Activated CD8-positive, alpha-beta T cell treated with anti-CD3 and anti-CD28 coated beads for 36 hours (primary cell): ENCODE measurements at places on chromosomes 13 and 19. TPM values are rescaled to one million over a fixed set of nuclear protein-coding genes. Genes with fewer than 3 reads are reported as not detected.
A peak's percentile ranks its signal among the peaks of the same experiment; 100 is the strongest.

LMTK3 gene
- total RNA-seq: 3.4 TPM

EFNA2 gene
- not detected for total RNA-seq

SIGLEC12 gene
- 0.43 TPM for total RNA-seq

DNA sequence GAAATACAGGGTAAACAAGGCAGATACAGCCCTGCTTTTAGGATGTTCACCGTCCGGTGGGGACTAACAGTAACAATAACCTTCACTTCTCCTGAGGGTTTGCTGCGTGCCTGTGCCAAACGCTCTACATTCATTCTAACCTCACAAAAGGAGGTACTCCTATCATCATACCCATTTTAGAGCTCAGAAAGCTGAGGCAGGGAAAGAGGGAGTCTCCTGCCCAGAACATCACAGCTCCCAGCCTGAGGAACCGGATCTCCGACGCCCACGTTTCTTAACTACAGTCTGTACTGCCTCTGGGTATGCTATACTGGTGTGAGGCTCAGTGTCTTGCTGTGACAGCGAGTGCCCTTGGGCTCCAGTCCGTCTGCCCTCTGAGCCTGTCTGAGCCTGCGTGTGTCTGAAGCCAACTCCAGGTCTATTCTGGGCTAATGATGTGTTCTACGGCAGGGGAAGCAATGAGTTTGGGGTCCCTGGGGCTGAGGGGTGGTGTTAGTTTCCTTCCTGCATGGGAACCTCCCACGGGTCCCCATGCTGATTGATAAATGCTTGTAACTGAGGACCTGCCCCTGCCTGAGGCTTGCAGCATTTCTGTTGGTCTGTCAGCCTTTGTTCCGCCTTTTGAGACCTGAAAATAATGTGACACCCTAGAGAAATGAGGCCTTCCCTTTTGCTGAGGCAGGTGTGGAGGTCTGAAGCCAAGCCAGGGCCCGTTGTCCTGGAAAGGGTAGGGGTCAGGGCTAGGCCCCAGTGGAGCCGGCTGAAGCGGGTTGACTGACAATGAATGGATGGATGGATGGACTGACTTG is 4.9 kb downstream of the LIPE start:
- DNase-seq: peak; percentile 31

GRCh38 chr13:34064456-34065205 is 246.7 kb downstream of the RFC3 start:
- DNase-seq: no peak

GRCh38 chr19:21674454-21674853 is 92.9 kb downstream of the ZNF100 start:
- DNase-seq: no peak

DNA sequence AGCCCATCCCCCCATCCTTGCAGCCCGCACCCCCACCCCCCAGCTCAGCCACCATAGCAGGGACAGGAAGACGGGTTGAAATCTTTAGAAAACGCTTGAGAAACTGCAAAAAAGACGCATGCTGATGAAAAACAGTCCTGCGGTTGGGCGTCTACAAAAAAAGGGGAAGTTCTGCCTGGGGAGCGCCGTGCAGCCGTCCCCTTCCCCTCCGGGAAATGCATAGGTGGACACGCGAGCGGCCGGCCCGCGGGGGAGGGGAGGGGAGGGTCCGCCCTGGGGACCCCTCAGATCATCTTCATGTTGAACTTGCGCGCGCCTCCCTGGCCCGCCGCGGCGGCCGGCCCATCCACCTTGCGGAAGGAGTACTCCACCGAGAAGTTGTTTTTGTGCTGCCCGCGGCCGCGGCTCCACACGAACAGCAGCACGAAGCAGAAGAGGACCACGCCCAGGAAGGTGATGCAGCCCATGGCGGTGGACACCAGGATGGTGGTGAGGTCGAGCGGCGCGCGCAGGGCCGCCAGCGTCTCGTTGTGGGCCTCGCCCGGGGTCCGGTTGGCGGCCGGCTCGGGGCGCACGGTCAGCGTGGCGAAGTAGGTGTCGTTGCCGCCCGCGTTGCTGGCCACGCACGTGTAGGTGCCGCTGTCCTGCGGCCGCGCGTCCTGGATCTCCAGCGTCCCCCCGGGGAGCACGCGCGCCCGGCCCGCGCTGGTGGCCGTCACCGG is 7.9 kb upstream of the PEAK3 start:
- peak; percentile 69 for DNase-seq

DNA sequence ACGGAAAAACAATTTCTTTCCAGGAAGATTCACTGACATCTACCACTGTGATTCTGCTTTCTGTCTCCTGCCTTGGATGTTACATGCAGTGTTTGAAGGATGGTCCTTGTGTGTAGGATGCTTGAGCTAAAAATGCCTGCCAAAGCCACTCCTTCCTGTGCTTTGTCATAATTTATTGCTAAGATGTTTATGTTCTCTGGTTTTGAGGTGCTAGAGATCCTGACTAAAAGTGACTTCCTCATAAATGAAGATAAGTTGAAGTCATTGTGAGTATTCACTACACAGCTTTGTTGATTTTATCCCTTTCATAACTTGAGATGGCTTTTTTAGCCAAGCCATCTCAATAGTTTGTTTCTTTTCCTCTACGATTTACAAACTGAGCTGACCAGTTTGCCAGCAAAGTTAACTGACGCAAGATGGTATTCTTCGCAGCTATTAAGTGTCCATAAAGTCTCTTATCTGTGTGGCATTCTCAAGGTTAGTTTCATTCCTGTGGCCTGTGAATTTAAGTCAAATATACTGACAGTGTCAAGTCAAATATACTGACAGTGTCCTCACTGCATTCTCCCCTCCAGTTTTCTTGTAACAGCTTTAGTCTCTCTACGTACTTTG is 15.7 kb upstream of the FBXL3 start:
- DNase-seq: no peak

PGLYRP1 gene
- total RNA-seq: not detected

CYP4F8 gene
- total RNA-seq: not detected

NTF4 gene
- total RNA-seq: not detected

- DNase-seq: peak; percentile 79
Observed at GRCh38 chr19:12733369-12734214, 892 bp downstream of the TRIR start.

ZSWIM4 gene
- total RNA-seq: 6.8 TPM

DNA sequence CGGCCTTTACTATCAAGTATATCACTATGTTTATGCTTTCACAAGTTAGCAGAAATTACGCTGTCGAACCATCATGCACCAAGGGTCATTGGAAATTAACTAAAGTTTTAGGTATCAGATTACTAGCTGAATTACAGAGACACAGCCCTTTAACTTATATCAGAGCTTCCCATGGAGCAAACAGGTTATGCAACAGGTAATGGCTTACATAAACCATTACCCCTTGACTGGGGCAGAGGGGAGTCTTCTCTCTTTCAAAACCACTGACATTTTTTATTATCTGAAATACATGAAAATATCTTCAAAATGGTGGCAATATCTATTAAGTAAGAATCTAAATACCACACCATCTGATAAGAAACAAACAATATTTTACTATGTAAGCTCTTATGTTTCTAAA is 1692.9 kb upstream of the SLC10A2 start:
- DNase-seq: no peak

- peak; percentile 79 for DNase-seq
Observed at GRCh38 chr19:44988896-44989556, 12.2 kb upstream of the RELB start.

LPAR6 gene
- total RNA-seq: 5.2 TPM

FREM2 gene
- total RNA-seq: not detected

- no peak for DNase-seq
Observed at GRCh38 chr19:44455100-44455499, 6.8 kb upstream of the ZNF229 start.

GRCh38 chr13:37338726-37339385 is 233.4 kb upstream of the CSNK1A1L start:
- no peak for DNase-seq

- no peak for DNase-seq
Observed at GRCh38 chr13:75787249-75787928, 151.3 kb downstream of the LMO7 start.

GRCh38 chr13:76954538-76954937 is 6.2 kb downstream of the ACOD1 start:
- no peak for DNase-seq

DNA sequence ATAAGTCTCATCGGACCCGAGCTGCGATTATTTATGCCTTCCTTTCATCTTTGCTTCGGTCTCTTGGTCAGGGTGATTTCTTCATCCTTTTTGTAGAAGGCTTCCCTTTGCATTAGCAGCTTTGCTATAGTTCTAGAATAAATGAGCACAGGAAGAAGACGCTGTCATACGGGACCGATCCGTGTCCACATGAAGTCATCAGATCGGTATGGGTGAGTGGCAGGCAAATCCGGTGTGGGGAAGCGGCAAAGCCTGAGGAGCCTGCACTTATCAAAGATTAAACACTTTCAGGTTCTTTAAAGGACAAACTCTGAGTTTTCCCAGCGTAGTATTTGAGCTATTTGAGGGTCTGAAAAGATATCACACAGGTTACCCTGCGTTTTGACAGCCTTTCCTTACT is 119.3 kb downstream of the IRS2 start:
- DNase-seq: no peak

DNA sequence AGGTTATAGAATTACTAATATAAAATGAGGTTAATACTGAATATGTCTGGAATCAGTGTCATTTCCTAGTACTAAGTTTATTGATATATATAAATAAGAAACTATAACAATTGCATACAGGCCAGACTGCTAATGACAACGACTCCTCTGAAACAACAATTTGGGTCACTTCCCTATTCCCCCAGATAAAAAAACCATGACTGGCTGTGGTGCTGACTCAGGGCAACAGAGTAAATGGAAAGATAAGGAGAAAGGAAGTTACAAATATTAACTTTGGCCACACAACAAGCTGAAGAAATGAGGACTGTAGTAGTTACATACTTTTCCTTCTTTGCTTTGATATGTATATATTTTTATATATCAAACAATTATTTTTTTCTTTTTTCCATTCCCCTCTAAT is 263.7 kb upstream of the PCDH9 start:
- no peak for DNase-seq

DNA sequence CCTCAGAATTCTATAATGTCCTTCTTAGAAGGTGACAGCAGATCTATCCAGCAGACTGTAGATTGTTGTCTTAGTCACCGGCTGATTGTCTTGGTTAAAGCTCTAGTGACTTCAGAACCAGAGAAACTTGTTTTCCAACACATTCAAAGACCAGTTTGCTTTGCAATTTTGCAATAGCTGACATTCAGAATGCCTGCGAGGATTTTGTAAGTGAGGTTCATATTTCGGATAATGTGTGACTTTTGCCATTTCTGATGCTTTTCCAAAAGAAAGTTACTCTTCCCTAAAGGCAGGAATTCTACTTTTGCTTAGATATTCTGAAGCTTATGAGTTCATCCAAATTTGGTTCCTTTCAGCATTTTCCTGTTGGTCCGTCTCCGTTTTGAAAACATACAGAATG is 13.2 kb downstream of the SPINT2 start:
- no peak for DNase-seq

- peak; percentile 80 for DNase-seq
Observed at GRCh38 chr13:32426990-32427851, 709 bp downstream of the N4BP2L1 start.

DNA sequence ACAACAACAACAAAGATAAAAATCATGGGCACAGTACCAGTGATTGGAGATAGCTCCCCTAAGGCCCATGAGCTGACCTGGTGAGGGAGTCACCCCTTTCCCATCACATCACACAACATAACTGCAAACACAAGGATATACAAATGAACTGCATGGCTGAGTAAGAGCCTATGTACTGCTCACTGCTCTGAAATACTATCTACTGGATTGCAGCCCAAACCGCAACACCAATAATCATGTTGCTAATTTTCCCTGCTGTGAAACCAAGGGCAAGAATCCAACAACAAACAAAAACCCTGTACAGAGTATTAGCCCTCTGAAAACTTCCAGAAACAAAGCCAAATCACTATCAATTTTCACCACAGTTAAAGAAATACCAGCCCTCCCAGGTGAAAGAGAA is 1893.2 kb downstream of the PCDH9 start:
- DNase-seq: no peak

SLC6A16 gene
- total RNA-seq: 0.61 TPM

GRCh38 chr19:17778251-17778967 is 16.5 kb upstream of the B3GNT3 start:
- peak; percentile 75 for DNase-seq

LGALS16 gene
- total RNA-seq: not detected

MAG gene
- total RNA-seq: 0.31 TPM

ZNF426 gene
- total RNA-seq: 13.6 TPM

OLFM4 gene
- total RNA-seq: not detected

GRCh38 chr13:24505756-24506155 is 6.8 kb downstream of the PARP4 start:
- DNase-seq: no peak

DNA sequence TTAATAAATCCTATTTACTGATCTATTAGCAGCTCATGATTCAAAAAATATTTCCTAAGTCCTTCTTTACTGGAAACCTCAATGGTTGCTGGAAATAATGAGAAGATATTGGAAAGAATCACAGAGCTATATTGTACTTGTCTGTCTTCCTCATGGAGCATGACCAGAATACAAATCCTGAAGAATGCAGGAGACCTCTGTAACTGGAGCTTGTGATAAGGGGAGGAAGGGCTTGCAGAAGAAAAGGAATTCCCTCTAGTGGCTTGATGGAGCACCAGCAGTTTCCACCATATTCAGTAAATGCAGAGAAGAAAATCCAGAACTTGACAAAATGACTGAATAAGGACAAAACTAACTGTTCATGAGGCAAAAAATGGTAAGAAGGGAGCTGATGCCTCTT is 1333.1 kb downstream of the EFNB2 start:
- no peak for DNase-seq
